Lung (tissue), 17 donors: ENCODE measurements at places on chromosomes 3 and 15.

DNA sequence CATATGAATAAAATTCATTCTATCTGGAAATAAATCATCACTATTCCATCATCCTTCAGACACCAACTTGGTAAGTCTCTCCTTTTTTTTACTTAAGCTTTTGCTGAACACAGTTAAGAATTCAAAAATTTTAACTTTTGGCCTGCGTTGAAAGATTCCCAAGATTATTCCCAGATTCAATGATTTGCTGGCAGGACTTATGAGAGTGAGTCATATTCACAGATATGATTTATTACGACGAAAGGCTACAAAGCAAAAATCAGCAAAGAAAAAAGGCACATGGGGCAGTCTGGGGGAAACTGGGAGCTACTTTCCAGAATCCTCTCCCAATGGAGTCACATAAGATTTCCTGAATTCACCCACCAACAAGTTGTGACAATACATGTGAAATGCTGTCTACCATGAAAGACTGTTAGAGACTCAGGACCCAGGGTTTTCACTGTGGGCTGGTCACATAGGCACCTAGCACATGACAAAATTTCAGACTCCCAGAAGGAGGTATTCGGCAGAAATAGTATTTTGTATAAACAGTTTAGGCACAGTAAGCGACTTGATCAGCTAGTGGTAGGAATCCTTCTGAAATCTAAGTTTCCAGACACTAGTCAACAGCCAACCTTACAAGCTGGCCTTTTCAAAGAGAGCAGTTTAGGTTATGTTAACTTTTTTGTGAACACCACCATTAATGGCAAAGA lies 82.1 kb downstream of the DLG1 start:
- no peak for DNase-seq

DNA sequence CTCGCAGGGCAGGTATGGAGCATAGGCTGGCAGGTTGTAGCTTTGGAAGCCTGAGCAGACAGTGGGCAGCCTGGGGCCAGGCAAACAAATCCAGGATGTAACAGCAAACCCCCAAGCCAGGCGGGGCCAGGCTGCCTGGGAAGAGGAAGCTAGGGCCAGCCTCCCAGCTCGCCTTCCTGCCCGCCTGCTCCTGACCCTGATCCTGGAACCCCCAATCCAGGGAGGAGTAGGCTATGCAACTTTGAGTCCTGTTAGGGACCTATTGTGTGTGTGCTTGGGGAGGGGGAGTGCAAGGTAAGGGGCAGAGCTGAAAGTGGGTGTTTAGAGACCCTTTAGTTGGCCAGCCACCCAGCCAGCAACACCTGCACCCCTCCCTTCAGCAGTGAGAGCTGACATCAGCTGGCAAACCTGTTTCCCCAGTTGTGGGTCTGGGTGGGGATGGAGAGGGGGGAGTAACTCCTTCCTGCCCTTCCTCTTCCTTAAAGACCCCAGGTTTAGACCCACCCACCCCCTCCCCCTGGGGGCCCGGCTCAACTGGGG lies 2.5 kb downstream of the NBEAL2 start:
- DNase-seq: peak; percentile 61

- DNase-seq: no peak
These were observed 292.8 kb downstream of the LPP start for GRCh38 chr3:188446766-188447165.

DNA sequence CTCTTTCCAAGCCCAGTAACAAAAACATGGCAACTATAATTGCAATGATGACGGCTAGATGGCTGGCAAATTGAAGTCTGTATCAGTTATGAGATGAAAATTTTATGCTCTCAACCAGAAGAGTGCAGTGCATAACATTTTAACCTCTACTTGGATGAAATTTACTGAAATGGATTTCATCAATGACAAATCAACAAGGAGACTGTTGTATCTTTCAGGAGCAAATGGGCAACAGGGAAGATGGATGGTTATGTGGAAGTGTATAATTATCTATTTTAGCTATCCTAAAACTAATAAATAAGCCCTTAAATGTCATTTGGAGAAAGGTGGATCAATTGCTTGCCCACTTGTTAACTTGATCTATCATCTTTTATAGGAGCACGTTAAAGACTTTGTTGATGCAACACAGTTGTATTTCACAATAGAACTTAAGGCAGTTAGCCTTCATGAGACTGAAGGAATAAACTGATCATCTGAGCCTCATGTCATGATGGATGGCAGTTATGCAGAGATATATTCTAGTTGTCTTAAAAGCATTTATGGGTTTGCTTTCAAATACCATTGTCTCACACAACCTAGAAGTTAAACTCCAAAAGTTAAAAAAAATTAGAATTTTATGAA lies 315.1 kb upstream of the TBC1D5 start:
- DNase-seq: no peak

- no peak for DNase-seq
These were observed 20.5 kb upstream of the CCDC54 start for GRCh38 chr3:107356706-107357105.

GRCh38 chr3:137992592-137992991 lies 17.4 kb upstream of the CLDN18 start:
- DNase-seq: no peak
